ENCODE measurements at places on chromosomes 2 and 18.

DNA sequence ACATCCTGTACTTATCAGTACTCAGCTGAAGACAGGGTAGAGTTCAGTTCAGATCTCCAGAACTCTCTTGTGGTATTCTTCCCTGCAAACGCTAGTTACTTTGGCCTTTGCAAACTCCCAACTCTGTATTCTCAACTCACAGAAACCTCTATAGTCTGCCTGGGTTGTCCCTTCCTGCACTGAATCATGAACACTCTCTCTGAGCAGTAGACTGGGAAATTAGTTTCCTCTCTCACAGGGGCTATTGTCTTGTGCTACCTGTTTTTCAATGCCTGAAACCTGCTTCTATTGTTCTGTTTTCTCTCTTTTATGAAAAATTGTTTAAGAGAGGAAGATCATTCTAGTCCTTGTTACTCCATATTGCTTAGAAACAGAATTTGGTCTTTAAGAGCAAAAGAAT lies 134.7 kb downstream of the VIT start:
- no peak for DNase-seq

GRCh38 chr2:235752846-235753245 lies 259.0 kb downstream of the AGAP1 start:
- no peak for DNase-seq

DNA sequence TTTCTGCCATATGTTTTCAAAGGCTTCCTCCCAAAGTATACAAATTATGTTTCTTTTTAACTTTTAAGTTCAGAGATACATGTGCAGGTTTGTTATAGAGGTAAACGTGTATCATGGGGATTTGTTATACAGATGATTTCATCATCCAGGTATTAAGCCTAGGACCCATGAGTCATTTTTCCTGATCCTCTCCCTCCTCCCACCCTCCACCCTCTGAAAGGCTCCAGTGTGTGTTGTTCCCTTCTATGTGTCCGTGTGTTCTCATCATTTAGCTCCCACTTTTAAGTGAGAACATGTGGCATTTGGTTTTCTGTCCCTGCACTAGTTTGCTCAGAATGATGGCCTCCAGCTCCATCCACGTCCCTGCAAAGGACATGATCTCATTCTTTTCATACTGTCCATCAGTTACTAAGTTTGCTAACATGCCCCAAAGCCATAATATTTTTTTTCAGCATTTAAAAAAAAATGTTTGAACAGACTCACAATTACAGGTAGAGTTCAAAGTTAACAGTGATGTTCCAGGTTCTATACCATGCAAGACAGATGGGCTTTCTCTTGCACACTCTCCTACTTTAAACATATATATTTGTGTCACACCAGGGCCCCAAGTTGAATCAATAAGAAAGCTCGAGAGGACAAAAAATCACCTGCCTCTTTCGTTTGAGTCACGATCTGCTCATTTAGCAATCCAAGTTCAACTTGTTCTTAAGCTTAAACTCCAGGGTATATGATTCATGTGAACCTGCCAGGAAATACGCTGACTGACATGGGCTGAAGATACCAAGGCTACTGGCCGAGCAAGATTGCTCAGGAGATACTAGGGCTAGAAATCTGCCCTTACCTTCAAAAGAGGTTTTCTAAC lies 77.6 kb downstream of the AP1S3 start:
- DNase-seq: no peak

- DNase-seq: no peak
These were observed 1.1 kb downstream of the DNAJC27 start for GRCh38 chr2:24970483-24971285.

GRCh38 chr2:163751696-163752095 lies 15.9 kb upstream of the FIGN start:
- no peak for DNase-seq

DNA sequence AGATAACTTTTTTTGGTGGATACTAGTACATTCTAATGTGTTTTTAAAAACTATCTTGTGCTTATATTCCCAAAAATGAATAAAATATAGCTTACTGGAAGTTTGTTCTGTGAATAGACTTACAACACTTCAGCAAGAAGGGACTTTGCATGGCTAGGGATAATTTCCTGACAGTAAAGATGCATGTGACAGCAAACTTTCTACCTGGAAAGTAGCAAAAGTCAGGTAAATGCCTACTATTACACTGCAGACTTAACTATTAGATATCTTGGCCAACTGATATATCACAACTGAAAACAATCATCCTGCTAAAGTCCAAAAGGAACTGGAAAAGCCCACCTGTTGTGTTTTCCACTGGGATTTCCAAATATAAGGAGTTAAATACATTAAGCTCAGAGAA lies 1753.5 kb upstream of the CELF4 start:
- no peak for DNase-seq

Data from CD4-positive, alpha-beta memory T cell (primary cell).